Right ventricle myocardium superior (tissue), 1 donor: ENCODE measurements at places on chromosomes 16 and 17. TPM values are rescaled to one million over a fixed set of nuclear protein-coding genes. Genes with fewer than 3 reads are reported as not detected.
A peak's percentile ranks its signal among the peaks of the same experiment; 100 is the strongest.

DNA sequence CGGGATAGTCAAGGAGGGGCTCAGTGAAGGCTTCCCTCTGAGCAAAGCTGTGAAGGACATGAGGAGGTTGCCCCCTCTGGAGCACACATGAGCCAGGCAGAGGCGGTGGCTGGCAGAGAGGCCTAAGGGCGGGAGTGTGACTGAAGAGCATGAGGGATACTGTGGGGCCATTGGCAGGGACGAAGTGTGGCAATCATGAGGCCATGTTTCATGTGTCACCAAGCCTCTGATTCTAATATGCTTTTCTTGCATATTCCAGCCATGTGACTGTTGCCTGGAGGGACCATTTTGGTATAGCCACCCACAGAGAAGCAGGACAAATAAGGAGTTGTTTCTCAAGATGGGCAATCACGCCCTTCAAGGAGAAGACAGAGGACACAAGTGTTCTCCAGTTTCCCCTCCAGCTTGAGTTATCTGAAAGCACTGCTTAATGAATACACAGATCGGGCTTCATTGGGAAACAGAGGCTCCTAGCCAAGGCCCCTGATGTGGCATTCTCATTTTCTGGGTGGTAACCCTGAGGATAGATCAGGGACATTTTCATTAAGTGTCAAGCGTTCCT lies 68.0 kb downstream of the AKAP1 start:
- DNase-seq, result no peak

CHD9NB gene
- 0.86 TPM for total RNA-seq

GRCh38 chr17:27871407-27871806 lies 21.8 kb downstream of the LYRM9 start:
- DNase-seq, result no peak

DNA sequence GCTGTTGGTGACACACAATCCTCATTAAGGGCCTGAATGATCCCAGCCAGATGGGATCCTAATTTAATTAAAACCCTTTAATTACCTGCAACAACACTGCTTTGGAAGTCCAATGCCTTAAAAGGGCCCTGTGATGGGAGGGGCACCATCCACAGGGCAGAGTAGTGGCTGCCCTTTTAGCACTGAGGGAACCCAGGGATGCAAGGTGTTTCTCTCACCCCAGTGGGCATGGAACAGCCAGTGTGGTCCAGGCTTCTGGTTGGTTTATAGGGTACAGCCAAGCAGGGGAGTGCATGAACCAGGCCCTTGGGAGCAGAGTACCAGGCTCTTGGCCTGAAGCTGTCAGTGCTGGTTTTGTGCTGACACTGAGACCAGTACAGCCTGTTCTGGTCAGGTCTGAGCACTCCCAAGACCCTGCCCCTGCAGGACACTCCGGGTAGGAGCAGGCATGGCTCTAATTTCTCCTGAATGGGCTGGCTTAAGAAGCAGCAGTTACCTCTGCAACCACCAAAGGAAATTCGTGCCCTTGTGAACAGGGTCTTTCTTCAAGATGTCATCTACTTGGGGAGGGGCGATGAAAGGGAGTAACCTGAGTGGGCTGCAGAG lies 9.9 kb downstream of the NXPH3 start:
- DNase-seq, result no peak

GRCh38 chr17:298791-299450 lies 53.7 kb downstream of the RPH3AL start:
- peak; percentile 81 for DNase-seq

C17orf100 gene
- total RNA-seq, result 0.48 TPM

GRCh38 chr17:8994319-8994718 lies 27.0 kb upstream of the NTN1 start:
- peak; percentile 87 for DNase-seq

DNA sequence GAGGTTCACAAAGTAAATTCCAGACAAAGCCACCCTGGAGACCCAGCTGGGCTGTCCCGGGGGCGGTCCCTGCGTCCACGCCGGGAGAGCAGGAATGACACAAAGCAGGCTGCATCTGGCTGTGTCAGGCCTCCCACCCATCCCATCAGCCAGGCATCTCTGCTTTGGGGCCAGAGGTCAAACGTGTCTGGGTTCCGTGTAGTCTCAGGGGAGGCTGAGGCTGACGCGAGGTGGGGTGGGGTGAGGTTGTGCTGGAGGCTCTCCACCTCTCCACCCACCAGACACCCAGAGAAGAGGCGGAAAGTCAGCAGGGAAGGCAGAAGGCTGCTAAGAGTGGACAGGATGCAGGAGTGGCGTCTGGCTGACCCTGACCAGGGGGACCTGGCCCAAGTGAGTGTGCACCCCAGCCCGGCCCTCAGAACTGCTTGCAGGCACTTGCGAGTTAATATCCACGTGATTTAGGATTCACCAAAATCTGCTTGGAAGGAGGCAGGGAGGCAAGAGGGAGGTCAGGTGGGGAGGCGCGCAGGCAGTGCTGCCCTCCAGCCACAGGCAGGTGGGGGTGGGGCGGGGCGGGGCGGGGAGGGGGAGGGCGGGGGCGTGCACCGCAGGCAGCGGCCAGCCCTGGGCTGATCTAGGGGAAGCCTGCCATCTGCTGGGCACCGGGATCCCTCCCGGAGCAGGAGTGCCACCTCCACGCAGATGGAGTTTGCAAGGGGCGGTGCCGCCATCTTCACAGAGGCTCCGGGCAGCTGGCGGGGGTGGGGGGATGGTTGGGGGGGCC lies 44.3 kb downstream of the TBC1D16 start:
- peak; percentile 90 for DNase-seq

DNA sequence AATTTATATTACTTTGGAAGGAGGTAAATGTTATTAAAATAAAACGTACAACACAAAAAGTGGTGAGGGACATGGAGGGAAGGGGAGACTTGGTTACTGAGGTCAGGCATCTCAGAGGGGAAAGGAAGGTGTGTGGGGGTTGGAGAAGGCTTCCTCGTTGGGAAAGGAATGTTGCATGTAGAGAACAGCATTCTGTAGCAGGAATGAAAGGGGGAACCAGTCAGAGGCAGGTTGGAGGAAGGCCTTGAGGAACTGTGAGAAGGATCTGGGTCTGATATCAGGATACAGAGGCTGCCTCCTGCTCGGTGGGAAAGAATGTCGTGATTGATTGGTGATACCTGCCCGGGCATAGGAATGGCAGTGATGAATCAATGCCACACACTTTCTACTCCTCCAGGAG lies 103.3 kb upstream of the ZFHX3 start:
- DNase-seq, result no peak

DNA sequence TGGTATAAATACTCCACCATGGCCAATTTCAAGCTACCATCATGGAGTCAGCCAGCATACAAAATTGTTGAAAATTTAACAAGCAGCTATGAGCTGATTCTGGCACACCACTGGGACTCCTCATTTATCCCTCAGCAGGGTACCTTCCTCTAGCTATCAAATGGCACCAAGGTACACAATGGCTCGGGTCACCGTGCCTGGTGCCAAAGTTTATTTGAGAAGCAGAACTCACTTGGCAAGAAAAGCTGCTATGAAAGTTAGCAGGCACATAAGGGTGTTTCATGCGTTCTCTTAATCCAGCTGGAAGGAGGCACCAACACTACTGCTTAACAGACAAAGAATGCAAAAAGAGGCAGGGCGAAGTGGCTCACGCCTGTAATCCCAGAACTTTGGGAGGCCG lies 51.6 kb downstream of the IKZF3 start:
- DNase-seq, result no peak

- no peak for DNase-seq
Observed at GRCh38 chr17:13827118-13827517, 225.4 kb upstream of the HS3ST3A1 start.

- DNase-seq, result no peak
Observed at GRCh38 chr17:49969134-49969759, at the start of gene DLX4. Gene DLX4, plus strand, starts transcription at chr17:49969190. Its CDS starts 279 bp downstream, at chr17:49969469.

DNA sequence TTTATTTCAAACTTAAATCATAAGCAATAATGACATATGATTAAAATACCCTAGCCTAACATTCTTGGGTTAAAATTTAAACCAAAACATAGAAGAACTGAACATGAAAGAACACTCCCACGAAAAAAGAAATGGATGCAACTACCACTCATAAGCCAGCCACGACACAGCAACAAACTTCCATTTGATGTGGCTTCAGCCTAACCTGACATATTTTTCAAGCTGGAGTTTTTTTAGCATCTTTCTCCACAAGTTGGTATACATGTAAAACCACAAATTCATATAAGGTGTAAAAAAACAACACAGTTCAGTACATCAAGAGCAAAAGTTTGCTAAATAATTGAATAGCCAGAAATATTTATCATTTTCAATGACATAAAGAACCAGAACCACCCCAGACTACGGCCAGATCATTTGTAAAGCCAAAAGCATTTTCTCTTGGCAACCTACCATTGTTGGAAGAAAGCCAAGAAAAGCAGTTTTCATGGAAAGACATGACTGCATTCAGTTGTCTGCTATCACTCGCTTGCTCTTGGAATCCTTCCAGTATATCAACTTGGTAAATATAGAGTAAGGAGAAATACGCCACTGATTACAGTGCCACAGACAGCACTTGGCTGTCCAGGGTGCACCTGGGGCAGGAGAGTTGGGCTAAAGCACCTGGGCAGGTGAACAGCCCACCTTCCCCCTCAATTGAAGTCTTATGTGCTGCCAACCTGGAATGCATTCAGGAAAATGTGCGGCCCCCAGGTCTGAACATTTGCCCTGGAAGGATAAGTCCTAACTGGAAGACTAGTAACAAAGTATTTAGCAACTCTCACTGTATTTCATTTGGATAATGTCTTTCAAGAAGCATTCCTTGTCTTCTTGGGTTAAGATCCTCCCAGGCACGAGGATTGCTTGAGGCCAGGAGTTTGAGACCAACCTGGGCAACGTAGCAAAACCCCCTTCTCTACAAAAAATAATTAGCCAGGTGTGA lies 60.5 kb downstream of the CREBBP start:
- no peak for DNase-seq

CEP20 gene
- total RNA-seq, result 27.7 TPM

LPCAT2 gene
- total RNA-seq, result 9.6 TPM

GRCh38 chr17:56109836-56110235 lies 43.4 kb upstream of the ANKFN1 start:
- no peak for DNase-seq

DHX58 gene
- total RNA-seq, result 2.5 TPM

- DNase-seq, result no peak
Observed at GRCh38 chr17:47760409-47761140, 27.5 kb downstream of the TBX21 start.

GRCh38 chr16:29315046-29315445 lies 91.5 kb downstream of the NPIPB11 start:
- peak; percentile 48 for DNase-seq
